ENCODE measurements at places on chromosomes 5 and 9.

DNA sequence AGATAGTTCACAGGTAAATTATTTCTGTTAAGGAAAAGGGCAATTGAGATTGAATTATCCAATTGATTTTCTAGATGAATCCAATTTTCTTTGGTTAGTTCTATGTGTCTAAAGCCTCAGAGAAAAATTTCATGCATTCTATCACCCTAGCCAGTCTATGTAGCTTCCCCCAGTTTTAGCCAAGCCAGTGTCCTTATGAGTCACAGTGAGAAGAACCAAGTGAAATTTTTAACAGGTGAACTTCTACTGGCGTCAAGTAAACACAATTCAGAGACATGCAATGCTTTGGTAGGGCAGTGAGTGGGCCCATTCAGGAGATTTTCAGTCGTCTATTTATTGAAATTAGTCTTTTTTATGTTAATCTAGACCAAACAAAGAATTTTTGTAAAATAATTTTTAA is 1077.4 kb upstream of the ARRDC3 start:
- no peak for DNase-seq

DNA sequence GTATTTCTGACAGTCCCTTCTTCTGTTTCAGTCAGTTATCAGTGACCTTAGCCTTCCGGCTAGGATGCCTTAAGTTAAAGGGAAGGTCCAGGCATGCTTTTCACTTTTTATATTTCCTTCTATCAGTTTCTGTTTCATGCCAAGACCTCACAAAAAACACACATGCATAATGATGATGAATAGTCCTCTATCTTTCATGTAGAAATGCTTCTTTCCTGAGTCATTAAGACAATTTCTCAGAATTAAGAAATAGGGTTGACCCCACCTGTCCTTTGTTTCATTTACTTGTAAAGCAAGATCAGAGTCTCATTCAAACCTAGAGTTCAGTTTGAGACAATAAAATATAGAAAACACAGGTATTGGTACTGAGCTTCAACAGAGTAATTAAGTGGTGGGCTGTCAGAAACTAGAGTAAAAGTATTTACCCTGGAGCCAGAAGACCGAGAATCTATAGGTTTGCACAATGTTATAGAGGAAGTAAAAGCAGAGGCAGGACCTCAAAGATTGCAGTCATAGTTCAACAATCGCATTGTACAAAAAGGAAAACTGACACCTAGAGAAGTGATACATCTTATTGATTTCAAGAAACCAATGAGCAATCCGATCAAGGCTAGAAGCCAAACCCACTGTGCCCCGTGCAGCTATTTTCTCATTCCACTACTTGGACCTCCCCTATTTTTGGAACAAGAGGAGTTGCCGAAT is 118.7 kb upstream of the PUM3 start:
- no peak for DNase-seq

DNA sequence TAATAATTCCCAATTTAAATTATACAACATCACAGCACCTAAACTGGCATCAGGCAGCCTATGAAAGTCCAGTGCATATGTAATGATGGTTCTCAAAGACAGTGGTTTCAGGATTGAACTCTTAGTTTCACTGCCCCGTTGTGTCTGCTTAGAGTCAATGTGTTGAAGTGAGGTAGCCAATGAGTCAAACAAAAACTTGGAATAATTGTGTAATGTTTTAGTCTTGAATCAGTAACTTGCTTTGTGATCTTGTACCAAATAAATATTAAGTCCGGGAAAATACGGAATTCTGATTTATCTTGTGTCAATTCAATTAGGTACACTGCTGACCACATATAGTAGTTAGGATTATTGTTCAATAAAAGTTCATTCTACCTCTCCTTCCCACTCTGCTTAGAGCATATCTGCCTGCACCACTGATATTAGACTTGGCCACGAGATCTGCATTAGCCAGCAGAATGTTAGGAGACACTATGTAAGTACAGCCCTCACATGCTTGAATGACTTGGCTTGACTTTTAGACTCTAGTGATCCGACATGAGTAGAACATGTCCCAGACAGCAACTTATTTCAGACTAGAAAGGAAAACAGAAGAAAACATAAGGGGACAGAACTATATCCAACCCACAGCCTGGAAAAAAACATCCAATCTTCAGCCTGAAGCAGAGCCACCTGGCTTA is 441.5 kb upstream of the PTGER4 start:
- no peak for DNase-seq

- DNase-seq: peak; percentile 63
Observed at GRCh38 chr5:130286971-130287370, 382.7 kb downstream of the CHSY3 start.

GRCh38 chr5:98455665-98456064 is 317.8 kb upstream of the RGMB start:
- DNase-seq: peak; percentile 22

All from fibroblast of the aortic adventitia (primary cell).